Activated CD4-positive, alpha-beta T cell treated with anti-CD3 and anti-CD28 coated beads, Interleukin-2, amount 10 ng/mL, durations not matched to agents 7 days and 5 days (primary cell): ENCODE measurements at places on chromosomes 2 and 18. TPM values are rescaled to one million over a fixed set of nuclear protein-coding genes. Genes with fewer than 3 reads are reported as not detected.

ALKAL2 gene
- not detected for total RNA-seq

AQP12A gene
- total RNA-seq = not detected

C1GALT1C1L gene
- not detected for total RNA-seq

NPPC gene
- total RNA-seq = not detected

GALR1 gene
- total RNA-seq = not detected

TPRKB gene
- total RNA-seq = 33.6 TPM

STRN gene
- 39.5 TPM for total RNA-seq

ARID5A gene
- 50.5 TPM for total RNA-seq

WDFY1 gene
- total RNA-seq = 82.5 TPM

PTH2R gene
- total RNA-seq = 0.10 TPM

HES6 gene
- total RNA-seq = 3.2 TPM

TCF23 gene
- not detected for total RNA-seq

POTEC gene
- not detected for total RNA-seq

GPR35 gene
- total RNA-seq = 5.1 TPM

XDH gene
- total RNA-seq = 0.17 TPM

POLE4 gene
- 39.5 TPM for total RNA-seq

BMP10 gene
- total RNA-seq = not detected

SNORC gene
- total RNA-seq = 0.97 TPM

GCG gene
- not detected for total RNA-seq

ZEB2 gene
- total RNA-seq = 3.5 TPM

NEURL3 gene
- total RNA-seq = 0.27 TPM

OSBPL6 gene
- total RNA-seq = 0.52 TPM

CD207 gene
- total RNA-seq = not detected
